BJ (cell line): ENCODE measurements at places on chromosomes 7 and 10.

GRCh38 chr7:151663382-151664100 lies 143.8 kb upstream of the RHEB start:
- no peak for DNase-seq

DNA sequence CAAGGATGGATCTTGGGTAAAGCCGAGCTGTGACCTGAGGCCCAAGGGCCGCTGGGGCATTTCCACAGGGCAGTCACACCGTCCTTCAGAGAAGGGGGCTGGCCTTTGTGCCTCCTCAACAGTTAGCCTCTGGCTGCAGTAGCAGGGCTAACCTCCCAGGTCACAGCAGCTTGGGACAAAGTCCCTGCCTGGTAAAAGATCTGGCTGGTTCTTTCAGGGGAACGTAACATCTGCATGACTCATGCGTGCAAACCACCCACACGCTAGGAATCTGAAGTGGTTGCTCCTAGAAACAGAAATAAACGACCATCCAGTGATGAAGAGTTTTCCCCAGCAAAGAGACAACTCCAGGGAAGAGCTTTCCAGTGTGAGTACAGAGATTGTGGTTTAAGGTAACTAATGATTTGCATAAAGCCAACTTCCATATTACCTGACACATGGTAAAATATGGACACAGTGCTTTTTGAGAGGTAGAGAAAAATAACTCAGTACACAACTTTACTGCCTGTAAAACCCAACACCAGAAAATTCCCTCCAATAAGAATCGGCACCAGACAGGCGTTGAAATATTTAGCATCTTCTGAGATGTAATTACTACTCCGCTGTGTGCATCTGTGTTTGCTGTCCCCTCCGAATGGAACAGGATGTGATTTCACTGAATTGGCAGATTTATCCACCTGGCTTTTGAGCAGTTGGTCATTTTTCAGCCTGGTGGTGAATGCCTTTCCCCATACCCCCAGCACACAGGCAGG lies 84.9 kb upstream of the ADRB1 start:
- peak; percentile 80 for DNase-seq

DNA sequence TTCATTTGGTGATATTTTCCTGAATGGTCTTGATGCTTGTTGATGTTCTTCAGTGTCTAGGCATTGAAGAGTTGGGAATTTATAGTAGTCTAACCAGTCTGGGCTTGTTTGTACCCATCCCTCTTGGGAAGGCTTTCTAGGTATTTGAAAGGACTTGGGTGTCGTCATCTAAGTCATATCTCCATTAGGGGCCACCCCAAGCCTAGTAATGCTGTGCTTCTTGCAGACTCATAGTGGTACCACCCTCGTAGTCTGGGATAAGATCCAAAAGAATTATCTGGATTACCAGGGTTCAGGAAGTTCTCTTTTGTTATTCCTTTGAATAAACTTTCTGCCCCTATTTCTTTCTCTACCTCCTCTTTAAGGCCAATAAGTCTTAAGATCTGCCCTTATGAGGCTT lies 319.4 kb upstream of the MYO3A start:
- no peak for DNase-seq

GRCh38 chr10:65808687-65809333 lies 1117.0 kb upstream of the LRRTM3 start:
- no peak for DNase-seq
